BJ (cell line): ENCODE measurements at places on chromosomes 12 and 14.

DNA sequence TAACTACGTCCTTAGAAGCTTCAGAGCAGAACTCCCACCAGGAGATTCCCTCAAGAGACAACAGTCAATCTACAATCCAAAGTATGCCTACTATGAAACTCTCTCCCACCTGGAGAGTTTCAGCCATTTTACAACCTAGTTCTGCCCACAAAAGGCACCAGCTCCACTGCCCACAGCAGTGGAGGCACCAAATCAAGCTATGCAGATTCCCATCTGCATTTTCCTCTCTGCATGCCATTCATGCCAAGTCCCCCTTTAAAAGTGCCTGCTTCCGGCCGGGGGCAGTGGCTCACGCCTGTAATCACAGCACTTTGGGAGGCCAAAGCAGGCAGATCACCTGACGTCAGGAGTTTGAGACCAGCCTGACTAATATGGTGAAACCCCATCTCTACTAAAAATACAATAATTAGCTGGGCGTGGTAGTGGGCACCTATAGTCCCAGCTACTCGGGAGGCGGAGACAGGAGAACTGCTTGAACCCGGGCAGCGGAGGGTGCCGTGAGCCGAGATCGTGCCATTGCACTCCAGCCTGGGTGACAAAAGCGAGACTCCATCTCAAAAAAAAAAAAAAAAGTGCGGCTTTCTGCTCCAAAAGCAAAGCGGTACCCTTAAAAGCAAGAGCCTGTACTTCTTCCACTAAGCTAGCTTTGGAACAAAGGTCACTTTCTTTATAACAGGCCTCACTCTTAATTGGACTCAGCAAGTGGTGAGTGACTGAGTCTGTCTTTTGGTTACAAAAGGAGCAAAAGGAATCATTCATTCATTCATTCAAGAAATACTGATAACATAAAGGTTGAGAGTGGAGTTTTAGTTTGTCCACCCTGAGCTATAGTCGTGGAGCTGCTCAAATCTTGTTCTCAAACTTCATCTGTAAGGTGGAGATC is 10.1 kb upstream of the DLGAP5 start:
- DNase-seq, result no peak

GRCh38 chr14:75845136-75845804 is 136.5 kb downstream of the TGFB3 start:
- no peak for DNase-seq

DNA sequence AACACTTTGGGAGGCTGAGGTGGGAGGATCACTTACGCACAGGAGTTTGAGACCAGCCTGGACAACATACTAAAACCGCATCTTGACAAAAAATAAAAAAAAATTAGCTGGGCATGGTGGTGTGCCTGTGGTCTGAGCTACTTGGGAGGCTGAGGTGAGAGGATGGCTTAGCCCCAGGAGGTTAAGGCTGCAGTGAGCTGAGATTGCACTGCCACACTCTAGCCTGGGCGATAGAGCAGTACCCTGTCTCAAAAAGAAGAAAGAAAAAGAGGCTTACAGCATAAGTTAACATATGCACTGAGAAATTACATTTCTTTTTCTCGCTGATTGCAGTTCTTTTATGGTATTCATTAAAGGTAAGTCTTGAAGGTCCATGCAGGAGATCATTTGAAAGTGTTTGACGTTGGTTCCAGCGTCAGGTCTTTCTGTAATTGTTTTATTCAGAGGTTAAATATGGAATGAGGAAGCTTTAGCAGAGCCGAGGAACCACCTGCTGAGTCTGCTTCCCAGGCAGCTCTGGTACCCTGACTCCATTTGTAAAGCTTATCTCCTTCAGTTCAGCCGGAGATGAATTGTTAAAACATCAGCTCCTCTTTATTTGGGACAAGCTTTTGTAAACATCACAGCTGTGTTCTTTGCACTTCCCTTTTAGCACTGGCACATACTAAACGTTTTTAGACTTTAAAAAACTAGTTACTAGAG is 18.5 kb downstream of the SFSWAP start:
- DNase-seq, result no peak

DNA sequence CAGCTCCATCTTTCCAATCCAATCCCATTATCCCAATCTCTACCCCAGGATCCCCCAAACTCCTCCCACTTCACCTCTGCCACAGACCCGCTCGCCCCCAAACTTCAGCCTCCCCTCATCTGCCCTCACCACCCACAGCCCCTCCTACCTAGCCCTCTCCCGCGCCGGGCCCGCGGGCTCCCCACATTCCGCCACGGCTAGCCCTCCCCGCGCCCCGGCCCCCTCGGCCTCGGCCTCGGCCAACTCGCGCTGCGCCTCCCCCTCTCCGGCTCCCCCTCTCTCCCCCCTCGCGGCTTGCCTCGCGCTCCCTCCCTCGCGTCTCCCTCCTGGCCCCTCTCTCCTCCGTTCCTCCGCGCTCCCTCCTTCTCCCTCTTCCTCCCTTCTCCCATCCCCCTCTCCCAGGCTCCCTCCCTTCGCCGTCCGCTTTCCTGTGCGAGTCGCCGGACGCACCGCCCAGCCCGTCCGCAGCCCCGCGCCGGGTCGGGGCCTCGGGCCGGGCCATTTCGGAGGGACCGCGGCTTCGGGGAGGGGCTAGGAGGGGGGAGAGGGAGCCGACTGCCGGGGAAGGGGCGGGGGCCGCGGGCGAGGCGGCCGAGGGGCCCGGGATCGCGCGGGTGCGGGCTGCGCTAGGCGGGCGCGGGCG is at the start of gene ATN1:
ATN1 (plus strand) TSS at position 581 of the 643 bp plus-strand sequence. CDS start 6,043 bp downstream, outside the sequence.
- DNase-seq, result no peak

GRCh38 chr14:95185767-95186392 is 28.6 kb upstream of the DICER1 start:
- no peak for DNase-seq

DNA sequence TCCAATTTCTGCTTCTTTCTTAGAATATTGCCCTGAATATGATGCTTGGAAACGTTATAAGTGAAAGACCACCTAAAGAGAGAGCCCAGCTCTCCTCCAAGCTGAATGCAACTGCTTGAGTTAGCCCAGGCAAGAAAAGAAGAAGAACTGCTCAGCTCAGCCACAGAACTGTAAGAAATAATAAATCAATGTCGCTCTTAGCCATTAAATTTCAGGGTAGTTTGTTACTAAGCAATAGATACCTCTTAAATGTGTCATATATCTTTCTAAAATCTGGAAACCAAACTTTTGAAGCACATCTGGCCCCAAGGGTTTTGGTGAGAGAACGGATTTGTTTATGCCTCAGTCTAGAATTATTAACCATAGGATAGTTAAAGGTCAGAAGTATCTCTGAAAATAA is 50.4 kb downstream of the SLC6A15 start:
- peak; percentile 34 for DNase-seq

- DNase-seq, result no peak
Observed at GRCh38 chr14:101115652-101116051, 212.1 kb upstream of the RTL1 start.

DNA sequence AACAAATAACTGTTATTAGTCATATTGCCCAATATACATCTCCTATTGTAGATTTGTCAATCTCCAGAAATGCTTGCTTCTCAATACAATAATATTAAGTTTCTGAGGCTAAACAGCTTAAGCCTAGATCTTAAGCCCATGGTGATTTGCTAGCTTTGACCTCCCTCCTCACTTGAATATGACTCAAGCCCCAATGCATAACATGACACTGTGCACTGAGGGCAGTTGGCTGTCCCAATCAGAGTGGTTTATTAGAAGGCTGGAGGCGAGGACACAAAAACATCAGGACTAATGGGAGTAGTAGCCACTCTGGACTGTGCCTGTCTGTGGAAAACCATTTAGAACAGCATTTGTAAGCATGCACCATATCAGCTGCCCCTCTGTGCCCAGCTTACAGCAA is 81.1 kb upstream of the GTF2A1 start:
- no peak for DNase-seq

DNA sequence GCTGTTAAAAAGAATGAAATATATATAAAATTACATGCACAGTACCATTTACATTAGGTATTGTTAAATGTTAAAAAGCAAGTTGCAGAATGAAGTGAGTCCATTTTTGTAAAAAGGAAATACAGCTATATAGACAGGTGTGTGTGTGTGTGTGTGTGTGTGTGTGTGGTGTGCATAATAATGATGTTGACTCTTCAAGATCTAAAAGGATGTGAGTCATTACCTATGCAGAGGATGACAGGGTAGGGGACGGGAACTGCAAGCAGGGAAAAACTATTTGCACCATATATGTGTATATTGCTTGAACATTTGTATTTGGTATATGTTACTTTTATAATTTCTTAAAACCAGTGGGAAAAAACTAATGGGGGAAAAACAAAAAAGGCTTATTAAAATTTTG is 3.1 kb downstream of the C14orf39 start:
- DNase-seq, result no peak

- peak; percentile 30 for DNase-seq
Observed at GRCh38 chr14:32224737-32225377, 21.8 kb upstream of the RNU6-8 start.

DNA sequence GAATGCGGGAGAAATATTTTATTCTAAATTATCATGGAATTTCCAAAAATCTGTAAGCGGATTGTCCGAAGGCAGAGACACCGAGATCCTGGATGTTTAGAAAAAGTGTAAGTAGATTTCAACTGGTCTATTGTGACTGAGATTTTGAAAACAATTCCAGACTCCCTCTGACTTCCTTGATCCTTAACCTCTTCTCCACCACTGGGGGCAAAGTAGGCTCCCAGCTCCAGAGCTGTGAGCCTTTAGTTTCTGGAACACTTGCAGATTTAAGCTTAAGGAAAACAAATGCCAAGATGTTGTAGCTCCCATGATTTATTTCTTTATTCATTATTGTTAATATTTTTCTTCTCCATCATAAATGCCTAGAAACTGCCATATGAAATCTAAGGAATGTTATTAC is 1320.5 kb upstream of the SEL1L start:
- DNase-seq, result no peak

GRCh38 chr12:120403869-120404268 is 34.0 kb upstream of the COX6A1 start:
- DNase-seq, result no peak

DNA sequence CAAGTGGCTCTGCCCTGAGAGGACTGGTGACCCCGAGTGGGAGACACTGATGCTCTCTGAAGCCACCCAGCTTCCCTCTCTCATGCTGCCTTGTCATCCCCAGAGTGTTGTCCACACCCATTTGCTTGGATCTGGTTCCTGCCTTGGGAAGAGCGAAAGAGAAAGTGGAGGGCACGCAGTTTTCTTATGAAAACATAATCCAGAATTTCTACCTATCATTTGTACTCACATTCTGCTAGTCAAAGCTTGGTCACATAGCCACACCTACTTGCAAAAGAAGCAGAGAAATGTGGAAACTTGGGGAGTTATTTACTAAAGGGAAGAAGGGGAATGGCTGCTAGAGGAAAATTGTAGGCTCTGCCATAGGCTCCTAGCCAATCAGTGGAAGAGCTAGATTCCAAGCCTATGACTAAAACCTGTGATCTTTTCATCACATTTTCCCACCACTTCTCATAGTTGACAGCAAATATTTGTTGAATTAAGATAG is 326.3 kb downstream of the ZFP36L1 start:
- DNase-seq, result peak; percentile 62

DNA sequence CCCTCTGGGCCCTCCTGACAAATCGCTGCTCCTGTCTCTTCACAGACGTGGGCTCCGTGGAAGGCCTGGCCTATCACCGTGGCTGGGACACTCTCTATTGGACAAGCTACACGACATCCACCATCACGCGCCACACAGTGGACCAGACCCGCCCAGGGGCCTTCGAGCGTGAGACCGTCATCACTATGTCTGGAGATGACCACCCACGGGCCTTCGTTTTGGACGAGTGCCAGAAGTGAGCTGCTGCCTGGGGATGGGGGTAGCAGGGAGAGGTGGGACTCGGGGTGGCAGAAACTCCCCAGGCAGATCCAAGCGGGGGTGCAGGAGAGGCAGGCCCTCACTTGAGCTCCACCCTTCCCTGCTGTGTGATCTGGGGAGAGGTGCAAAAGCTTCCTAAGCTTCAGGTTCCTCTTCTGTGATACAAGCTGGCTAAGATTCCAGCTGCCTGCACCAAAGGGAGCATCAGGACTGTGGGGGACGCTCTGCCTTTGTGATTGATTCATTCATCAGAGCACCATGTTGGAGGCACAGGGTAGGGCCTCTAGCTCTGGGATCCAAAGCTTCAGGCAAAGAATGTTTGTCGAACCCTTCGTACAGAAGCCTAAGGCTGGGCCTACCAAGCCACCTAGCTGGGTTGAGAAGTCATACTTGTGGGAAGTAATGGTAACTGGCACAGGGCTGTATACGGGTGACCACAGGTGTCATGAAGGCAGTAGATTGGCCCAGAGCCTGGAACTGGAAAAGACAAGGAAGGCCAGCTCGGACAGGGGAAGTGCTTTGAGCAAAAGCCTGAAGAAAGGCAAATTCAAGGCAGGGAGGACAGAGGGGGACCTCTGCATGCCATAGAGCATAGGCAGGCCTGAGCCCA is 29.1 kb upstream of the NXPH4 start:
- DNase-seq, result no peak

DNA sequence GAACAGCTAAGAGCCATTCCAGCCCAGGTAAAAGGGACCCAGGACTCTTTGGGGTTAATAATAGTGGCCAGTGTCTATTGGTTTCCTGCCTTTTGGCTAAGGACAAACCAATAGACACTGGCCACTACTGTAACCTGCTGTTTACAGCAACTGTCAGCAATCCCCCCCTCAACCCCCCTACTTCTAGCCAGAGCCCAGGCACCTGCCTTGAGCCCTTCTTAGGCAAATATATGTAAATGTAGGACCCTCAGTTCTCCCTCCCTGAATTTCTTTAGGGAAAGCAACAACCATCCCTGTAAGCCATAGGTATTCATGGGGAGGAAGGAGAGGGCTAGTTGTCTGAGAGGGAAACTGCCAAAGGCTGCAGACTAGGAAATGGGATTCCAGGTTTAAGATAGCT is 22.3 kb downstream of the HOXC4 start:
- DNase-seq, result no peak

GRCh38 chr12:50828886-50829285 is 13.8 kb upstream of the TMPRSS12 start:
- DNase-seq, result no peak

- no peak for DNase-seq
Observed at GRCh38 chr12:47312808-47313426, 233.2 kb upstream of the AMIGO2 start.

DNA sequence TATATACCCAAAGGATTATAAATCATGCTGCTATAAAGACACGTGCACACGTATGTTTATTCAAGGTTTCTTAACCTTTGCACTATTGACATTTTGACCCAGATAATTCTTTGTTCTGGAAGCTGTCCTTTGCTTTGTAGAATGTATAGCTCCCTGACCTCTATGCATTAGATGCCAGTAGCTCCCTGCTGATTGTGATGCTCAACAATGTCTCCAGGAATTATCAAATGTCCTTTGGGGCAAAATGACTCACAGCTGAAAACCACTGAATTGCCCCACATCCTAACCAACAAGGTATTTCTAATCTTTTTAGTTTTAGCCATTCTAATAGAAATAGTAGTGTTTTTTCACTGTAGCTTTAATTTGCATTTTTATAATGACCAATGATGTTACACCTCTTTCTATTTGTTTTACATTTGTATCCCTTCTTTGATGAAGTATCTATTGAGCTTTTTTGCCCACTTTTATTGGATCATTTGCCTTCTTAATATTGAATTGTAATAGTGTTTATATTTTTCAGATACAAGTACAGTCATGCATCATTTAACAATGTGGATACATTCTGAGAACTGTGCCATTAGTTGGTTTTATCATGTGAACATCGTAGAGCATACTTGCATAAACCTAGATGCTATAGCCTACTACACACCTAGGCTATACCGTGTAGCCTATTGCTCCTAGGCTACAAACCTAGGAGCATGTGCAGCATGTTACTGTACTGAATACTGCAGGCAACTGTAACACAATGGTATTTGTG is 10.4 kb upstream of the NOPCHAP1 start:
- no peak for DNase-seq
